Epithelial cell of prostate (primary cell): ENCODE measurements at places on chromosomes 6 and 20.

DNA sequence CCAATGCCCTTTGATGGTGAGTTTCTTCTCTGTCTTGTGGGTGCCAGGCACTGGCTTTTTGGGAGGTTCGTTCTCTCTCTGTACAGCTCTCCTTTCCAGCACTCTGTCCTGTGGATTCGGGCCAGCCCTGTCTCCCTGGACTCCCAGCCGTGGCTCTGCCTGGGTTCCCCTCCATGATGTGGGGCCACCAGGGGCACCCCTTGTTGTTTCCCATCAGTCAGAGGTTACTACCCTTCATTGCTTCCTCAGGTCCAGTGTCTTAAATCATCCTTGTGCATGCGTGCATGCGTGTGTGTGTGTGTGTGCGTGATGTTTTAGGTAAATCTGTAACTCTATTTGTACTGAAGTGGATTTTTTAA, 40.5 kb downstream of the DYNLT1 start:
- no peak for DNase-seq

DNA sequence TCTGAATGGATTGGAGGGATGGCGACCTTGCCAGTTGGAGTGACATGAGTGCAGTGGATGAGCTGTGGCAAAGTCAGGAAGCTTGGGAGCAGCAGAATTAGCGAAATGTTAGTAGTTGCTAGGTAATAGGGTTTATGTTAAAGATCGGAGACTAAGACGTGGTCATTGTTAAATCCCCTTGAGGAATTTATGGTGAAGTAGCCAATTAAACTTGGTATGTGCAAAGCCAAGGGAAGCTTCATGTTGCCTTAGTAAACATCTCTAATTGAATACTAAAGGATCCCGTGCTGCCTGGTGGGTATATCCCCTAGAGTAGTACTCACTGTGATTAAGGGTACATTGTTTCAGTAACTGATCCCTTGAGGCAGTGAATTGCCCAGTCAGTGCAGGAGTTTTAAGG, 106.0 kb downstream of the PRIM2 start:
- DNase-seq, result no peak

DNA sequence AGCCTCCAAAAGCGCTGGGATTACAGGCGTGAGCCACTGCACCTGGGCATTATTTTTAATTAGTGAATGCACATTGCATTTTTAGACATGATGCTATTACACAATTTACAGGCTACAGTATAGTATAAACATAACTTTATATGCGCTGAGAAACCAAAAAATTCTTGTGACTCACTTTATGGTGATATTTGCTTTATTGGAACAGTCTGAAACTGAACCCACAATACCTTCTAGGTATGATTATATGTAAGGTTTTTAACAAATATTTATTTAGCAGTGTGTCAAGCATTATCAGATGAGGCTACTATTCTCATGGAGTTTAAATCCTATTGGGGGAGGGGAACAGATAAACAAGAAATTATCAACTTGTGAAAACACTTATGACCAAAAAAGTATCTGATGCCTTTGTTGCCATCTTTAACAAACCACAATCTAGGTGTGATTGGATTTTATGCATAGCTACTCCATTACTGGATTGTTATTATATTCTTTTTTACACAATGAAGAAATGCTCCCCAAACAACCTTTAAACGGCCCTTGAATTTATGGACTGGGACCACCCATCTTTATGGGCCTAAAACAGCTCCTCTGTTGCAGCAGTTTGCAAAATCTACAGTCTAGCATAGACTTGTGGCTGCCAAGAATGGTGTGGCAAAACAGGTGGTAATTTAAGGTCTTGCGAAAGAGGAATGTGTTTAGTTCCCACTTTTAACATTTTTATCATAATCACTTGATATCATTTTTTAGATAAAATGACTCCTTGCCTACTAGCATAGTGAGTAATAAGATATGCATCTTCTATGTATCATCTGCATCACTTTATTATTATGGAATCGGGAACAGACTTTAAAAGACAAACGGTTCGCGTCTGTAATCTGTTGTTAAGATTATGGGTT, 159.2 kb upstream of the C6orf118 start:
- no peak for DNase-seq

DNA sequence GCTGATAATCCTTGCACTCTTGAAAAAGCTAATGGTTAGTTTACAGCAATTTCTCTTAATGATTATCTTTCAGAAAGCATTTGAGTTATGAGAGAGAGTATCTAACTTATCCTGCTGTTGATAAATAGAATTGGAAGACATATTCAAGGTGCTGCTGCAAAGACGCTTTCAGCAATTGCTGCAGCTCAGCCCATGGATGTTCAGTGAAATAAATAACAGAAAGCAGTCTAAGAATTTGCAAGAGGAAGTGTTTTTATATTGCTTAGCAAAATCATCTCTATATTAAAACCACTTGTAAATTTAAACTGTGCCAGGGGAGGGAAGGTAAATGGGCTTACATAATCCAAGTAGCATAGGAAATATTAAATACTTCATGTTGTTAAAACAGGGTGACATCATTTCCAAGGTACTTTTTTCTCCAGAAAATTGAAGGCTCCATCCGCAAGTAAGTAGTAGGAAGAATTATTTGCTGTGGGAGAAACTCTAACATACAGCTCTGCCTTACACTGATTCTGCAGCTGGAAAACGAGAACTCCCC, 188.5 kb downstream of the ADAT2 start:
- no peak for DNase-seq

DNA sequence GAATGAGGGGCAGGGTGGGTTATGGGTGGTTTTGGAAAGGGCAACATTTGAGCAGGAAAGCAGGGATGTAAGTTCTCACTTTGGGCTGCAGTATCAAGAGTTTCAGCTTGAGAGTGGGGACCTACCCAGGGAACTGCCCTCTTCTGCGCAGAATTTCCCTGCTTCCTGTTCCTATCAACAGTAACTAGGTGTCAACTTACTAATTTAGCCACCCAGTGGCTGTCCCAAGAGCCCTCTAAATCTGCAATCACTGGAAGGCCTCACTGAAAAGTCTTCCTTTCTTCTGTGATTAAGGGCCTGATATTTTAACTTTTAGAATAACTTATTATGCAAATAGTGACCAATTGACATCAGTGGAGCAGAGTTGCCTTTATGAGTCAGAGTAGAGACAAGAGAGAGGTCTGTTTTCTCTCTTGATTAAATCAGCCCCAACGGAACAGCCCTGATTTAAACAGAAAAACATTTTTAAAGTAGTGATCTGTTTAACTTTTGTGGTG, 118.2 kb upstream of the RIPOR2 start:
- no peak for DNase-seq

- DNase-seq, result no peak
These were observed 1.3 kb downstream of the SULF2 start for GRCh38 chr20:47783828-47784598.

DNA sequence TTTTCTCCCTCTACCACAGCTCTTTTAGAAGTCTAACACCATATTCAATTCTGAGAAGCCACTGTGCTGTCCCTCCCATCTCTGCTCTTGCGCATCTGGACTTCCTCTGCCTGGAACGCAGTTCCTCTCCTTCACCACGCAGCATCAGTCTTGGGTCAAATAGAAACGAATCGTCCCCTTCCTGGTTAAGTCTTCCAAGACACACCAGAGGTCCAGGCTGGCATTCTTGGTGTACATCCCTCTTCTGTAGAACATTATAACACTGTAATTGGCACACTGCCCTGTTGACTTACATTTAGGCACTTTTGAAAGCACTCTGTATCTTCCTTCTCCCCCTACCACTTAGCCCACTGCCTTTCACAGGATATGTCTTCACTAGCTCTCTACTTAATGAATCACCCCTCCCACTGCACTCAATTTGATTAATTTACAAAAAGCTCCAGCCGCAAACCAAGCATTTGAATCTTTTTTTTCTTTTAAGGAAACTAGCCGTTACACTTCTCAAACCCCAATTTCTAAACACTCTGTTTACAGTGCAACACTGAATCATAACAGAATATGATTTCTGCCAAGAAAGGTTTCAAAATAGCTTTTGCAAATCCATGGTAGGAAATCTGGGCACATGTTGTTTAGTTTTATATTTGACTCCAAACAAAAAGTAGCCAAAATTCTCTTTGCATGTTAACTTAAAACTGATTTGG, 140.8 kb upstream of the CARMIL1 start:
- no peak for DNase-seq

DNA sequence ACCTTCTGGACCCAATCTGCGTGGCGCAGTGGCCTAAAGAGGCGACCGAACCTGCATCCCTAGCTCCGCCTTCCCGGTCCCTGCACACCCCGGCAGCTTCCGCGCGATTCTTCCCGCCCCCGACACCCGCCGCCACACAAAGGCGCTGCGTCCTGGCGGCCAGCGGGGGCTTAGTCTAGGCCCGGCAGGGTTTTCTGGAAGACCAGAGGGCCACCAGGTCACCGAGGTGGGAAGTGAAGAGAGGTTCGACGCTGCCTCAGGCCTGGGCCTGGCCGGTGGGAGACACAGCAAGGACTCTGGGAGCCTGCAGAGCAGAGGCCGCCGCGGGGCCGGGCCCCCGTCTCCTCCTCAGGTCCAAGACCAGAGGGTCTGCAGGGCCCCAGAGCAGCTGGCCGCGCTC, 154.9 kb downstream of the OR2B2 start:
- no peak for DNase-seq

DNA sequence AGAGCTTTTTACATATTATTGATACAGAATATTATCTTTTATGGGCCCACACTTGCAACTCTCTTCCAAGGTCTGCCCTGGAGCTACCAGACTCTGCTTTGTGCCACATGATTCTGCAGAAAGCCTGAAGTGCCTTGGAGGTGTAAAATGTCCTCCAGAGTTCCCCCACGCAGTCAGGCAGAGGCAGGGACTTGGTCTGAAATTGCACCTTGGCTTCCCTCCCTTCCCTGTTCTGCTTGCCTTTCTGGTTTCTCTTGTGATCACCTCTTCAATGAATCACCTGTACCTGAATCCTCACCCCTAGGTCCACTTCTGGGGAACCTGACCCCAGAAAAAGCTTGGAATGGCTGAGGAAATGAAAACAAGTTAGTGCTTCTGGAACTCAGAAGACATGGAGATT, 43.0 kb upstream of the TGM2 start:
- no peak for DNase-seq

- peak; percentile 3 for DNase-seq
These were observed 72.1 kb downstream of the FOXA2 start for GRCh38 chr20:22511943-22512910.

DNA sequence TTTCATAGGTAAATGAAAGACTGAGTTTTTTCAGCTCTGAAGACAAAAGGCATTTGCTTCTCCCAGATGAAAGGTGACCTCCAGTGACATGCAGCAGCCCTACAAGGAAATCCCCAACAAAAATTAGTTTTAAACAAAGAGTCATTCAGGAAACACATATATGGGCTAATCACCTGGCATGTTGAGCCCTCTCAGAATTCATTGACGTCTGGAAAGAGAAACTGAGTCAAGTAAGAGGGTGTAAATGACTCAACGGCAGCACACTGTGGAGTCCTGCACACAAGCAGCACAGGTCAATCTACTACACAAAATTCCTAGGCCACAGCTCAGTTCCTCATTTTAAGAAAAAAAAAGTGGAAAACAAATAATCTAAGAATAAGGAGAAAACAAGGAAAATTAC, 592.3 kb downstream of the EPHA7 start:
- DNase-seq, result no peak

GRCh38 chr20:24702501-24703283, 233.3 kb downstream of the SYNDIG1 start:
- DNase-seq, result no peak

DNA sequence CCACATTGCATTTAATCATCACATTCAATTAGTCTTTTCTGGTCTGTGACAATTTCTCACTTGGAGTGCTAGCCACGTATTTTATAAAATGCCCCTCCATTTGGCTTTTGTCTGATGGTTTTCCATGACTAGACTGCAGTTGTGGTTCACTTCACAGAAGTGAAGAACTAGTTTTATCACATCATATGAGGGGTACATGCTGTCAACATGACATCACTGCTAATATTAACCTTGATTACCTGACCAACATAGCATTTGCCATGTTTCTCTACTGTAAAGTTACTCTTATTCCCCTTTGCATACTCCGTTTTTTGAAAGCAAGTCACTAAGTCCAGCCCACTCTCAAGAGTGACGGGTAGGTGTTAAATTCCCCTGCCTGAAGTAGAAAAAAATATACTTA, 48.0 kb upstream of the COL10A1 start:
- DNase-seq, result no peak

DNA sequence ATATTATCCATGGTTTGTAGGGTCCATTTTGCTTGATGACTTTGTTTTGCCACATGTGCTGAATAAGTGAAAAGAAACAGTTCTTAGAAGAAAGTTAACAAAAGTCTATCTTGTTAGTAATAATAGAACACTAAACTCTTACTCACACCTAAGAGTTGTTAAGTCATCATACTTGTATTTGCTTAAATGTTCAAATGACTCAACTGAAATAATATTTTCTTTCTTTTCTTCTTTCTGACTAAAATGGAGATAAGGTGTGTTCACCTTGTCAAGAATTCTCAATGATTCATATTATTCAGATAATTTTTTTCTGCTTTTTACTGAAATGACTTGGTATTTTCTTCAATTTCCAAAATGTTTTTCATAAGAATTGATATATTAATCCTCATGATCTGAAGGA, 327.2 kb downstream of the HTR1B start:
- peak; percentile 8 for DNase-seq

GRCh38 chr6:129634411-129635230, 75.4 kb downstream of the ARHGAP18 start:
- DNase-seq, result no peak

DNA sequence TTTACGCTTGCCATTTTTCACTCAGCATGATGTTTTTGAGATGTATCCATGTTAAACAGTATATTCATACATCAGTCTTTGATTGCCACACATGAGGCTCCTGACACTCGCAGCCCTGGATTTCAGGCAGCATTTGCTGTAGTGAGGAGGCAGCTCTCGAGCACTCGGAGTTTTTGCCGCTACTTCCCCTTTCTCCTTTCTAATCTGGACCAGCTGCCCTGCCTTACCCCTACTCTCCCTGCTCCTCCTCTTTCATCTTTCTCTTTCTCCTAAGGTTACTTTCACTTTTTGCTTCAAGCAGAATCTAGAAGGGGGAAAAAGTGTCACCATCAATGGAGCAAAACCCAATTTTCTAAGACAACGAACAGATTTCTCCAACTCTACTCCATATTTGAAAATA, 5.9 kb upstream of the CST3 start:
- DNase-seq, result no peak

DNA sequence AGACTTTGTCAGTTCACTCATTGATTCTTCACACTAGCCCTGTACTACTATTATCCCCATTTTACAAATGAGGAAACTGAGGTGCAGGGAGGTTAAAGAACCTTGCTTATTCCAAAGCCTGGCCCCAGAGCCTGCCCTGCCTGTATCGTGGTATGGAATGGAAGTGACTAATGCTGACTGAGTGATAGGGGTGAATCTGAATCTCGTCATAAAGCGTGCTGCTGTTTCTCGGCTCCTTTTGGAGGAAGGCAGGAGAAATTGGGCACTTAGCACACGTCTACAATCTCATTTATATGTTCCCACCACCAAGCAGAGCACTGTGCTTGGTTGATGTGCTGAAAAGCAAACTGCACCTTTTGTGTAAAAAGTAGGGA, 17.1 kb downstream of the GFRA4 start:
- no peak for DNase-seq

DNA sequence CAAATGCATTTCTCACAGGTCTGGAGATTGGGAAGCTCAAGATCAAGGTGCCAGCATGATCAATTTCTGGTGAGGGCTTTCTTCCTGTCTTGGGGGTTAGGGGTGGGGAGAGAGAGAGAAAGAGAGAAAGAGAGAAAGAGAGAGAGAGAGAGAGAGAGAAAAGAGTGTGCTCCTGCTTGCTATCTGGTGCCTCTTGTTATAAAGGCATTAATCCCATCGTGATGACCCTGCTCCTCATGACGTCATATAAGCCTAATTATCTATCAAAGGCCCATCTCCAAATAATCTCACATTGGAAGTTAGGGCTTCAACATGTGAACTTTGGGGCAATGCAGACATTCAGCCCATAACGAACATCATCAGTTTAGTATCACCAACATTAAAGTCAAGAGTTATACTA, 114.8 kb downstream of the EYA4 start:
- DNase-seq, result no peak
